Non-pigmented ciliary epithelial cell (primary cell): ENCODE measurements at places on chromosomes 5 and 9.

GRCh38 chr5:170880084-170880483 is 18.3 kb downstream of the RANBP17 start:
- no peak for DNase-seq

DNA sequence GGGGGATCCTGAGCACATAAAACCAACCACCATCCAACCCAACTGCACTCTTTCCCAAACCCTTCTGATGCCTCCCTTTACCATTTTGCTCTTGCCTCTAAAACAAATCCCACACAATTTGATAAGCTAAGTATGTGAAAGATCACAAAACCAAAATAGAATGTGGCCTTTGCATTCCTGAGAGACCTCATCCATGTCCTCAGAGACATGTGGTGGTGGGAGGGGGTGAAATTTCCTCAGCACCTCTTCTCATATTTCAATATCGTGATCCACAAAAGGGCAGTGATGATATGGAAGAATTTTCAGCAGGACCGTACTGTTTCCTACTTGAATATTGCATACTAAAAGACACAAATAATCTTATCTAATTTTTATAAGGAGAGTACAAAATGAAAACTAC is 423.3 kb downstream of the TLE1 start:
- DNase-seq: peak; percentile 40

DNA sequence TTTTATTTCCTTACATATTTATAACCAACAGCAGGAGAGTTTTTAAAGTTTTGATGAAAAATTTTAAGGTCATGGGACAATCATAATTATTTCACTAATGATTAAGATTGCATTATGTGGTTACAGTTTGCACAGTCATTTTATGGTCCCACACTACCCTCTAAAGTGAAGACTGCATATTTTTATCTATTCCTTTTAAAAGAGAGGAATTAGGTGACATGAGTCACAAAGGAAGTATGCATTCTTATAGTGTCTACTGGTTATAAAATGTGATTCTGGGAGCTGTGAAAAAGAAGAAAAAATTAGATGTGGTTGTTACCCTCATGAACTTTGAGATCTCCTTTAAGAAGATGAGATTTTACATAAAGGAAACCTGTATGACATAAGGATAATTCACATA is 87.9 kb upstream of the GRIA1 start:
- peak; percentile 22 for DNase-seq

DNA sequence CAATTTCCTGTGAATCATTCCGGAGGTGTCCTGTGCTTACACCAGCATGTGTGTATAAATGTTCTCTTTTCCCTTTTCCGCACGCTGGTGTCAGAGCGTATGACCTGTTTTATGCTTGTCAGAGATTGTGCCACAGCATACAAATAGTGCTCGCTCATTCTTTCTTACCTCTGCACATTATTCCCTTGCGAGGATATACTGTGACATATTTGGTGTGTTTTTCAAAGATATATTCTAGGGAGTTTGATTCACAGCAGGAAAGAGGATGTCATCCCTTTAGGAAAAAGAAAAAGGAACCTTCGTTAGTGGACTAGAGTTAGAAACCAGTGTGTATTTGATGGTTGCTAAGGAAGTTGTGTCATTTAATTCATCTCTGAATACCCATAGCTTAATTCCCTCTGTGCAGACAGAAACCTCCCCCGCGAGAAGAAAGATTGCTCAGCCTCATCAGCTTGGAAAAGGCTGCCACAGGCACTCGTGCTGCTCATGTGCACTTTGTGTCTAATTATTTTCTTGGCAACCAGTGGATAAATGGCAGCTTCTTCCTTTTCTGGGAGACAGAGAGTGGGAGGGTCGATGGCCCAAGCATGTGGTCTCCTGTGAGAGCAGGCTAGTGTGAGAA is 14.7 kb upstream of the CCIN start:
- no peak for DNase-seq

GRCh38 chr9:1966725-1967366 is 48.3 kb upstream of the SMARCA2 start:
- no peak for DNase-seq

- DNase-seq: no peak
Measured at GRCh38 chr9:1320607-1321195, 270.5 kb downstream of the DMRT2 start.

DNA sequence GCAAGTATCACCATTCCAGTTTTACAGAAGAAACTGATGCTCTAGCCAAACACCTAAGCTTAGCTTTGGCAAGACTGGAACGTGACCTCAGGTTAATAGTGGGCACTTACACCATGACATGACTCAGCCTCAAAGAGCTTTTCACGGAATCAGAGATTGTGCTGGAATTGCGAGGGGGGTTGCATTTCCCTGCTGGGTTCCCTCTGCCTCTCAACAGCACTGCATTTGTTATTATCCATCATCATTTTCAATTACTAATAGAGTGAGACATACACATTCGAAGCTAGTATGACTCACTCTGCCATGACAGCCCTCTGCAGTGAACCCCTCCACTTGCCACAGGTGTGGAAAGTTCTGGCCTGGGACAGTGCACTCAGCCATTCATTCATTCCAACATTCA is 8.0 kb downstream of the SPOCK1 start:
- DNase-seq: no peak

DNA sequence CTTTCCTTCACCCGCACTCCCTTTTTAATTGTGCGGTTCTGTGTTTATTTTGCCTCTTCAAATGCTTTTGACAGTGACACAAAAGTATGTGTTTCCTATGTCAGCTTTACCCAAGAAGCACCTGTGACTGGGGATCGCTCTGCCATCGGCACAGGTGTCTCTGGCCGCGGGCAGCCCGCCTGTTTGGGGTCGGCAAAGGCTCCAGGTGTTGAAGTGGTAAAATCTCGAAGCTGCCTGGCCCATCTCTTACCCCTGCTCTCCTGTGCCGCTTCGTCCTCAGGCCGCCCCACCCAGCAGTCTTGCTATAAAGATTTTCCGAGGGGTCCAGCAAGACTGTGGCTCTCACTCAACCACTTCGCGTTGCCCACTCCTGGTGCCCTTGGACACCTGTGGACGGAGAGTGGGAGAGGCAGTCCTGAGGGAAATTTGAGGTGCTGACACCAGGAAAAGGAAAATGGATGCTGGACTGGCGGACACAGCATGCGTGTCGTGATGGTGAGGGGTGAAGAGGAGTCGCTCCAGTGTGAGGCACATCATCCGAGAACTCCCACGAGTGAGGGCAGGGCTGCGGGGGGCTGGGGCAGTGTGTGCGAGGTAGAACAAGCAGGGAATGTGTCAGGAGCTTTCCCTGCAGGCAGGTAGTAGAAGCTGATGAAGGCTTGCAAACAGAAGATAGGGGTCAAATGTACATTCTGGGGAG is 29.1 kb upstream of the CEP72 start:
- DNase-seq: no peak

- DNase-seq: no peak
Measured at GRCh38 chr9:132166599-132166998, 4.7 kb downstream of the NTNG2 start.

GRCh38 chr5:114407783-114408182 is 45.9 kb downstream of the KCNN2 start:
- no peak for DNase-seq

- DNase-seq: no peak
Measured at GRCh38 chr9:134624137-134624591, 17.4 kb upstream of the COL5A1 start.

GRCh38 chr5:98104454-98105188 is 668.8 kb upstream of the RGMB start:
- DNase-seq: no peak

- DNase-seq: no peak
Measured at GRCh38 chr5:33067291-33067690, 356.2 kb downstream of the NPR3 start.

- no peak for DNase-seq
Measured at GRCh38 chr5:101932599-101932998, 363.5 kb downstream of the SLCO4C1 start.

DNA sequence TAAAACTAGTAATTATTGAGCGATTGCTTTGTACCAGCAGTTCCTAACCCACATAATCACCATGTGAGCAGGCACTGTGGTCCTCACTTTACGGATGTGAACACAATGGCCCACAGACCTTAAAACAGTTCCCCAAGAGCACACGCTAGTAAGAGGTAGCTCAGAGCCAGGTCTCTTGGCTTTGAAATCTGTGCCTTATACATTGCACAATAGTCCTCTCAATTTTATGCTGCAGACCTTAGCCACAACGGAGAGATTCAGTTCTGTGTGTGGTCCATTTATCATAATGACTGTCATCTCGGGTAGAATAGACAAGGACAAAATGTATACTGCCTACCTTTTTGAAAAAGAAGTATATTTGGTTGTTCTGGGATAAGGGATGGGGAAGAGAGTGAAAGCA is 289.0 kb upstream of the ANKRD55 start:
- no peak for DNase-seq

DNA sequence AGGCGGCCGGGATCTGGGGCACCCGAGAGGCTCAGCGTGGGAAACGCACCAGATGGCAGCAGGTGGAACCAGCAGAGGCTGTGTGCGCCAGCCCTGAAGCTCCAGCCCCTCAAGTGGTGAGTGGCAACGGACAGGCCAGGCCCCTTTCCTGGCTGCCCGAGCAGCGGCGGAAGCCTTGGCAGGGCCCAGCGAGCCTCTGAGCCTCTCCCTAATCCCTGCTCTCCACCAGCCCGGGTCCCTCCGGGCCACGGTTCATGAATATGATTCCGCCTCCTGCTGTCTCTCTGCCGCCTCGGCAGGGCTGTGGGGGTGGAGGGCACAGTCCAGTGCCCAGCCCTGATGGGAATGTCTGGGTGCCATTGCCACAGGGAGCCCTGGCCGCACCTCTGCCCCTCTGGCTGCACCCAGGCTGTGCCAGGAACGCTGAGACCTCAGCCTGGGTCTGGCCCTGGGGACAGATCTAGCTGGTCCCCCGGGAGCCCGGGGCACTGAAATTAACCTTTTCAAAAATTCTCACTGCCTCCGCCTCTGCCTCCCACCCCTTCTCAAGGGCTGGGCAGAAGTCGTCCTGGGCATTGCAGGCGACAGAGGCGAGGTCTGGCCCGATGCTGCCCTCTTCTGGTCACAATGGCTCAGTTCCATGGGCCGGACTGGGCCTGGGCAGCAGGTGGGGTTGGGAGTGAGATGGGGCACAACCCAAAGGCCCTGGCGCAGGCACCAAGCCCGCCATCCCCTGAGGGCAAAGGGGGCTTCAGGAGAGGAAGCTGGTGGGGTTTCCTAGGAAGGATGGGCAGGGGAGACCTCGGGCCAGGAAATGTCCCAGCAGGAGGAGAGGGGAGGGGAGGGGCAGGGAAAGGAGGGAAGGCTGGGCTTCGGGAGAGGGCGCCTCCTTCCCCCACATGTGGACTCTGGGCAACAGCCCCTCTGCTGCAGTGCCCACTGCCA is 20.3 kb downstream of the CCDC187 start:
- DNase-seq: peak; percentile 11

DNA sequence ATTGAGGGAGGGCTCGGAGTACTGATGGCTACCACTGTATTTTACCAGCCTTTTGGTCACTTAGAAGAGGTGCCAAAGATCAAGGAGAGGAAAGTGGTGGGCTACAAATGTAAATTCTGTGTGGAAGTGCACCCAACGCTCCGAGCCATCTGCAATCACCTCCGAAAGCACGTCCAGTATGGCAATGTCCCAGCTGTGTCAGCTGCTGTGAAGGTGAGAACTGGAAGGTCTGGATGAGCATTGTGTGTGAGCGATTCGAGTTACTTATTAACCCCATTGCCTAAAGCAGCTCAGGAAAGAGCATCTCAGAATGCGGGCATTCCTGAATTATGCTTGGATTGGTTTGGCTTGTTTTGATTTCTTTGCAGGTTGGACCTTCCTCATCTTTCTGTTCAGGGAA is 67.5 kb downstream of the ZNF462 start:
- no peak for DNase-seq

GRCh38 chr9:132187121-132187620 is 25.3 kb downstream of the NTNG2 start:
- no peak for DNase-seq

DNA sequence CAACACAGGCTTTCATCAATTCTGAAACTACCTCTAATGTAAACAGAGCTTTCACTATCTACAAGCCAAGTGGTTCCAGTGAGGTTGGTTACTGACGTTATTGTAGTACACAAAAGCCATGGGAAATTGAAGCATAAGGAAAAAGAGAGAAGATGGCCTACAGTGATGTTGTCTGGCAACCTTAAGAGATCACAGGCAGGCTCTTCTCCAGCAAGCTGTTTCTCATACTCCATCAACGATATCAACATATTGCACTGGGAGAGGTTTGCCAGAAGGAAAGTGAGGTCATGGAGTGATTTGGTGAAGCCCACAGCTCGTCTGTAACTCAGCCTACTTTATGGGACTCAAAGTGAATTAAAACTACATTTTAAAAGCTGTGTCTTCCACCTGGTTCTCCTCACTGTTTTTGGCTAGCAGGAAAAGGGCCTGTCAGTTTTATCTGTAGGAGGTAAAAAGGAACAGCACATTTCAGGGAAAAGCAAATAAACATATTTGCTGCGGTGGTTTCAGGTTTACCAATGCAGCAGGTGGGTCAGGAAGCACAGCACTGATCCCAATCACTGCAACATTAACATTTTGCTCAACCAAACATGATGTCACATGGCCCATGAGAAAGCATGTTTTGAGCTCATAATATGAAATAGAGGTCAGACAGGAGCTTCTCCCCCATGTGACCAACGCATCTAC is 72.9 kb downstream of the ARSB start:
- DNase-seq: no peak

GRCh38 chr5:139847790-139848507 is 52.3 kb downstream of the PSD2 start:
- no peak for DNase-seq

- no peak for DNase-seq
Measured at GRCh38 chr5:2750758-2751464, 566 bp downstream of the IRX2 start.

GRCh38 chr9:111161015-111161415 is 122.7 kb upstream of the LPAR1 start:
- DNase-seq: peak; percentile 67

GRCh38 chr9:116975126-116975525 is 288.0 kb downstream of the TRIM32 start:
- no peak for DNase-seq

DNA sequence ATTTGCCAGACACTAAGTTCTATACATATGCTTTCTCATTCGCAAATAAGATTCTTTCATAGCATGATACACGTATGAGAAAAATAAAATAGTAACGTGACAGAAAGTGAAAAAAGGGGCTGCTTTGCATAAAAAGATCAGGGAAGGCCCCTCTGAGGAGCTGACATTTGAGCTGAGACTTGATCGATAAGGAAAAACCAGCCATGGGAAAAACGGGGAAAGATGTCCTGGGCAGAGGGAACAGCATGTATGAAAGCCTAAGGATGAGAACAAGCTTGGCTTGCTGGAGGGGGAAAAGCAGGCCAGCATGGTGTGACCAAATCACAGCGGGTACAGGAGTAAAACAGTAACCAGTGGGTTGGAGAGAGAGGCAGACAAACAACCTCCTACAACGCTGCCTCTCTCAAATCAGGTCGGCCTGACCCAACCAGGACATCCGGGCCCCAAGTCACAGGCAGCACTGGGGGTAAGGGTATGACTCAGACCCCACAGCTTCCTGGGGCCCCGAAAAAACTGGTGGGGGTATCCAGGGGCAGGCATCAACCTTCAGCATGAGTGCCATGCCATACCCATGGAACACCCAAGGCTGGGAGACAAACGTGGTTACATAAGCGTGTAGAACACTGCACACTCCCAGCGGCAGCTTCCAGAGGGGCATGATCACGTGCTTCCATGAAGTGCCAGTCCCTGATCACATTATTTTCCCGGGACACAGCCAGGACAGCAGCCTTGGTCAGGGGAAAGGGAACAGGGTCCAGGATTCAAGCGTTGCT is 2.2 kb downstream of the TNIP1 start:
- DNase-seq: no peak
